ENCODE measurements at places on chromosomes 5 and 9.

DNA sequence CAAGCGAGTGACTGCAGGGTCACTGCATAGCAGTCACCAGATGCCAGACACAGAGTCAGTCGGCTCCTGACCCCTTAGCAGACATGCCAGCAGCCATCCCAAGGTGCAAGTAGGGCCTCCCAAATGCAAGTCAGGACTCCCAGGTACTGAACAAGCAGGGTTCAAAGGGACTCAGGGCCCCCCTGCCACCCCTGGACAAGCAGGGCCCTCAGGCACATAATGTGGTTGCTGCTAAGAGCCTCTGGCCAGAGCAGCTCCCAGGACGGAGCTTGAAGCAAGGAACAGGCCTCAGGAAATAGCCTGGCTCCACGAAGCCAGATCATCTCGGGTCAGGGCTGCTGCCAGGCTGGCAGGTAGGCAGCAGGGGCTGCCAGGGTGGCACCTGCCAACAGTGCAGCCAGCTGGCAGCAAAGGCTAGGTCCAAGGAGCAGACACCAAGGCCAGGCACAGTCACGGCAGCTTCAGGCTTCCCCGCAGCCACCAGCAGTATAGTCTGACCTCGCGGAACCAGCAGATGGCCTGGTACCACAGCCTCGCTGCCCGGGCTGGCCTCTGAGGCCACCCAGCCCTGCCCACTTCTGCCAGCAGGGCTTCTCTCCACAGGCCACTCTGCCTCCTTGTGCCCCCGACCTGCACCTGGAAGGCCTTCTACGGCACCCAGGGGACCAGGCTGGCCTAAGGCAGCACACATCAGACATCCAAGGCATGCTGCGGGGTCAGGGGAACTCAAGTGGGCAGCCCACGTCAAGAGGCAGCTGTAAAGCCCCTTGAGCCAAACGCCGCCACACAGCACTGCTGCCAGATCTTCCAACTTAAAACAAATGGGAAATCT, 7.4 kb downstream of the EEIG1 start:
- no peak for DNase-seq

GRCh38 chr9:127647451-127647850, 35.4 kb downstream of the STXBP1 start:
- DNase-seq, result no peak

- no peak for DNase-seq
Observed at GRCh38 chr9:104743376-104743985, 4.0 kb upstream of the NIPSNAP3A start.

GRCh38 chr9:2663461-2664173, 42.0 kb downstream of the VLDLR start:
- no peak for DNase-seq

DNA sequence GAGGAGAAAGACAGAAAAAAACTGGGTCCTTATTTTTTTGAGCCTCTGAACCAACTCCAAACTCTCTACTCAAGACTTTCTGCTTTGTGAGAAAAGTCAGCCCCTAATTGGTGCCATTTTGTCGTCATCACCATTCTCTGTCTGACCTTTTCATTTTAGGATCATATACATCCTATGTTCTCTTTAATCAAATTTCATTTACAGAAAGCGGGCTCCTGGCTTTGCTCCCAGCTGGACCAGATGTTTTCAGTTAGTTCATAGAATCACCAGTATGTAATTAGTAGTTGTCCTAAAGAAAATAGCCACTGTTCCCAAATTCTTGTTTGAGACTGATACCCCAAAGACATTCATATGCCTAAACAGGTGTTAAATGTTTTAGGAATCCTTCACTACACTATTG, 28.6 kb upstream of the SLCO4C1 start:
- no peak for DNase-seq

GRCh38 chr5:111016801-111017200, 54.7 kb upstream of the TSLP start:
- no peak for DNase-seq

GRCh38 chr5:153211076-153211475, 279.4 kb upstream of the GRIA1 start:
- no peak for DNase-seq

- DNase-seq, result no peak
Observed at GRCh38 chr5:175896301-175897040, 25.1 kb downstream of the CPLX2 start.

DNA sequence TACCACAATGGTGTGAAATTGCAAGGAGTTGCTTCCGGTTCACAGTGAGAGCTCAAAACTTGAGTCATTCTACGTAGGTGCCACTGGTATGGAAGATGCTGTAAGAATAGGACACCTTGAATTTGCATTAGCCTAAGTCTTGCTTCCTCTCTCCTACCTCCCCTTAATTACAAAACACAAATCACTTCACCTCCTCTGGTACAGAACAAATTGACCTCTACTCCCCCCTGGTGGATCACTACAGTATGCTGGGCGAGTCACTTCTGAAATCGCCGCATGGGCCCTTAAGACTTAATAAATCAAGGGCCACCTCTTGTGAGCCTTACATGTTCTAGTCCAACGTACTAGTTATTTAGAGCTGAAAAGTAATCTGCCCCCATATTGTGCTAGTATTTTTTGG, 145.3 kb upstream of the SMARCA2 start:
- no peak for DNase-seq

DNA sequence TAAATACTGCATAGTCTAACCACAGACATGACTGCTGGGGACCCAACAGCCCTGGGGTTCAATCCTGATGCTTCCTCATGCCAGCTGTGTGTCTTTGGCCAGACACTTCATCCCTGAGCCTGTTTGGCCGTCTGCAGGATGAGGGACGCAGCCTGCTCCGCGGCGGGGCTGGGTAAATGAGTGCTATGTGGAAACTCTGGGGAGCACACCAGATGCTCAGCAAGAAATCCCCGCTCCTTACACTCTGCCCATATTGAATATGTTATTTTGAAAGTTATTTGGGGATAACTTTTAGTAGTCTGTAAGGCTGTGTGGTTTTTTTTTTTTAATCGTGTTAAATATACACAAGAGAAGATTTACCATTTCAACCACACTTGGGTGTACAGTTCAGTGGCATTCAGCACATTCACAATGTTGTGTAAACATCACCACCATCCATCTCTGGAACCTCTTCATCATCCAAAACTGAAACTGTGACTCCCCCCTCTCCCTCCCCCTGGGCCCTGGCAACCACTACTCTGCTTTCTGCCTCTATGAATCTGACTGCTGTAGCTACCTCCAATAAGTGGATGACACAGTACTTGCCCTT, 42.7 kb downstream of the SH3PXD2B start:
- DNase-seq, result no peak

GRCh38 chr5:59351076-59351794, 542.3 kb downstream of the PDE4D start:
- no peak for DNase-seq

DNA sequence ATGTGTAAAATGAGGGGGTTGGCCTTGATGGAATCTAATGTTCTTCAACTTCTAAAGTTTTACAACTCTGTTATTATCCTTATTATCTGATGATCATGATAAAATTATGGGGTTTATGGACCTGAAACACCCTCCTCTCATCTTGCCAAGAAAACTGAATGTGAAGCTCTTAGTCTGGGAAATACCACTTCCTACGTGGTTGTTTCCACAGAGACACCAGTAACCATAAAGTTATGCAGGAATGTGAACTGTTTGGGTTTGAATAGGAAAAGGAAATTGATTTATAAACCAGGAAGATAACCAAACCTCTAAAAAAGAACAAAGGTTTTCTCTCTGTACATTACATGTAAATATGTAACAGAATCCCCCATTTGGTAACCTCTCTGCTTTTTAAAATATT, 28.3 kb upstream of the RAI14 start:
- DNase-seq, result no peak

- no peak for DNase-seq
Observed at GRCh38 chr5:37549411-37549810, 170.3 kb downstream of the WDR70 start.

DNA sequence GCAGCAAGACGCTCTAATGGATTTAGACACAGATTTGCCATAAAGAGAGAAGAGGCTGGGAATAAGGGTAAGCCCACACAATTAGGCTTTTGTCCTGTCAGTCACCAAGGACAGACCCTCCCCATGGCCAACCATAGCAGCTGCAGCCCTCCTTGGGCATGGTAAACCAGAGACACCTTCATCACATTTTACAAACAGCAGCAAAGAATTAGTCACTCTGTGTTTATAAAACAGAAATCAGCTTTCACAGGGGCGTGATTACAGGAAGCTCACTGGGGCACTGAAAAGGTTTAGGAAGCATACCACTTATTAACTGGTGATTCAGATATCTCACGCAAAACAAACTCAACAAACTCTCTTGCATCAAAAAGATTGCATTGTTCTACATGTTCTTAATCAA, 37.3 kb upstream of the ZNF622 start:
- no peak for DNase-seq

DNA sequence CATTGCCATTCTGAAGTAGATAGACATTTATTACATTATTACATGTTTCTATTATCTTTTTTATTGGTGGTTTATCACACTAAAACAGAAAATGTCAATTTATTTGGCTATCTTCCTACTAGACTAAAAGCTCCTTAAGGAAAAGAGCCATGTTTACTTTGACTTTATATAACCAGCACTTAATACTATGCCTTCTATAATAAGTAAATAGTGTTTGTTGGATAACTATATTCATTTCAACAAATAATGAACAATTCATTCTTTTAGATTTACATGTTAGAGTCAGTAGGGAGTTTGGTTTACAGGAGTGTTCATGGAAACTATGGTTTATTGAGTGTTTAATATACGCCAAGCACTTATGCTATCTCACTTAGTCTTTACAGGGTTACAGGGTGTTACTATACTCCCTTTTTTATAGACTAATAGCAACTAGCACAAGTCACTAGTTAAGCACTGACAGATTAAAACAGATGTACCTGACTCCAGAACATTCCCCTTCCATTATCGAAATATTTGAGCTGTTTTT, 7.3 kb downstream of the PPIP5K2 start:
- DNase-seq, result no peak

- DNase-seq, result no peak
Observed at GRCh38 chr5:137667341-137667740, 68.5 kb downstream of the KLHL3 start.

DNA sequence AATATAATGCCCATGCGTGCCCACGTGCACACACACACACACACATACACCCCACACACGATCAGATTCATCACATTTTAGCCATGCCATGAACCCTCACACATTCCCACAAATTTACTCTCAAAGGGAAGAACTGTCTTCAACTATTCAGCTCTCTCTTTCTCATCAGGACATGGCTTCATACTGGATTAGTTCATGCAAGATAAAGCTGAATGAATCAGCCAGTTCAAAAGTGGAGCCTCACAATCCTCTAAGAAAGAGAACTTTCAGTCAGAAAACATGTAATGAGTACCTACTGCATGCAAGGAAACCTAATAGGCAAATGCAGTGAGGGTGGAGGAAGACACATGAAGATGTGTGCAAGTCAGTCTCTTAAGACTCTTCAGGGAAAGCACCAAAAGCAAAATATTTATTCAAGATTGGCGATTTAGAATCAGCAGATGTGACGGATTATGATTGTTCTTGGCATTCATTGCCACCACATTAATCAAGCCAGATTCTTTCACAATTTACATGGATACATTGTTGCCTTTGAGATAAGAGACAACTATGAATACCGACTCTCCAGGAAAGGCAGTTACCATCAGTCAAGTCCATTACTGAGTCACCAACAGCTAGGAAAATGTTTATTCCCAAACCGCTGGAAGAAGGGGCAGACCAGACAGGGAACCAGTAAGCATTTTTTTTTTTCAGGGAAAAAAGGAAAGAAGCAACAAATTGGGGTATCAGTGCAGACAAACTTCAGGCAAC, 30.3 kb upstream of the PUM3 start:
- no peak for DNase-seq

GRCh38 chr5:97906135-97906534, 723.1 kb upstream of the RIOK2 start:
- DNase-seq, result no peak

DNA sequence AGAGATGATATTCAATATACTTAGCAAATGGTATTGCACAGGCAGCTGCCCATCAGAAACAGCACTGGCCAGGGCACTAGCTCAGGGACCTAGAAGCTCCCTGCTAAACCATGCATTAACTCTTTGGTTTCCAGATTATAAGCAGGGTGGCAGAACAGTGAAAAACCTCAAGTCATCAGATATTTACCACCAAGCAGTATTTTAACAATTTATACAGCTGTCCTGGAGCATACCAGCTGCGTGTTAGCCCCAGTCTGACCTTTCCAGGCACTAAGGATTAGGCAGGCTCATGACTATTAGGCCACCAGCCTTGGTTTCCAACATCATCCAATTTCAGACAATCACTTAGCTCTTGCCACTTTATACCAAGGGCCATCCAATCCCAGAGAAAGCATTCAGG, 326.5 kb downstream of the CAAP1 start:
- DNase-seq, result no peak

DNA sequence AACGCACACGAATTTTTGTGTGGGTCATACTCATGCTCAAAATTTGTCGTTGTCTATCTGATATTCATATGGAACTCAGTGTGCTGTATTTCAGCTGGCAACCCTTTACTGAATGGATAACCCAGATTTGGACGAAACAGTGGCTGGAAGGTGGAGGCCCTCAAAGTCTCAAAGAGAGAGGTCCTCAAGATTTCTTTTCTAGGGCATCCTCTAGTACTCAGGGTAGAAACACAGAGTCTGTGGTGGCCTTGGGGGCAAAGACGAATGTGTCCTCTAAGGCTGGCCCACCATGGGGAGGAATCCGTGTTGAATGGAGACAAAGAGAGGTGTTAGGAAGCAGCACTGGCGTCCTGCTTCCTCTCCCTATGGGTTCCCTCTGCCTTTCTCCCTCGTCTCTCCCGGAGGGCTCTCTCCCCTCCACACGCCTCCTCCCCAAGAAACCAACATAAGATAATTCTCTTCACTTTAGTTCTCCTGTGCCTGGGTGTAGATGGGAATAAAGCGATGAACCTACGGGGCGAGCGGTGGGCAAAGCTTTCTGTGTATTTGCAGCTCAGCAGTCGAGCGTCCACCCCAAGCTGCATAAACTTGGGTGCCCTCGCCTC, 333.7 kb downstream of the CWC27 start:
- no peak for DNase-seq

- no peak for DNase-seq
Observed at GRCh38 chr5:43168175-43168574, 23.9 kb upstream of the NIM1K start.

- no peak for DNase-seq
Observed at GRCh38 chr5:109141222-109142200, 268.3 kb downstream of the PJA2 start.

DNA sequence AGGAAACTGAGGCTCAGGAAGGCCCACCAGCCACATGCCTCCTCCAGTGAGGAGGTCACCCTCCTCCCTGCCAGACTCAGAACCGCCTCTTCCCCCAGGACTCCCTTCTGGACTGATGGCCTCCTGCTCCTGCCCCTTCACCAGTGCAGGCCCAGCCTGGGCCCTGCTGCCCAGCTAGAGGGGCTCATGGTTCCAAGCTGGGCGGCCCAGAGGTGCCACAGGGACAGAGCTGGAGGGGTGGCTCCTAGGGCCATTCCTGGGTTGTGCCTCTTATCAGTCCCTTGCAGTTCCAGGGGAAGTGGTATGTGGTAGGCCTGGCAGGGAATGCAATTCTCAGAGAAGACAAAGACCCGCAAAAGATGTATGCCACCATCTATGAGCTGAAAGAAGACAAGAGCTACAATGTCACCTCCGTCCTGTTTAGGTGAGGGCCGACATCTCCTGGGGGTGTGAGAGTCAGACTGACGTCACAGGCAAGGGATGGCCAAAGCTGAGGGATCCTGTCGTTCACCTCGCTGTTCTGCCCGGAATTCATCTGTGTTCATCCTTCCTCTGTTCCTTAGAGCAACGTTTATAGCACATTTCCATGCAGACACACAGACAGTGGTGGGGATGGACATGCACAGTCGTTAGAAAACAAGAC, 819 bp downstream of the LCN2 start:
- DNase-seq, result no peak

GRCh38 chr9:29717631-29718030, 2144.3 kb upstream of the C9orf72 start:
- no peak for DNase-seq
